Stimulated activated naive CD8-positive, alpha-beta T cell treated with anti-CD3 and anti-CD28 coated beads, Interleukin-15, Interleukin-2, amounts not matched to agents 100 U/mL and 50 U/mL, for 24 hours (primary cell): ENCODE measurements at places on chromosomes 11 and 22.
A peak's percentile ranks its signal among the peaks of the same experiment; 100 is the strongest.

GRCh38 chr11:14789879-14790484 lies 102.0 kb downstream of the CYP2R1 start:
- no peak for DNase-seq

DNA sequence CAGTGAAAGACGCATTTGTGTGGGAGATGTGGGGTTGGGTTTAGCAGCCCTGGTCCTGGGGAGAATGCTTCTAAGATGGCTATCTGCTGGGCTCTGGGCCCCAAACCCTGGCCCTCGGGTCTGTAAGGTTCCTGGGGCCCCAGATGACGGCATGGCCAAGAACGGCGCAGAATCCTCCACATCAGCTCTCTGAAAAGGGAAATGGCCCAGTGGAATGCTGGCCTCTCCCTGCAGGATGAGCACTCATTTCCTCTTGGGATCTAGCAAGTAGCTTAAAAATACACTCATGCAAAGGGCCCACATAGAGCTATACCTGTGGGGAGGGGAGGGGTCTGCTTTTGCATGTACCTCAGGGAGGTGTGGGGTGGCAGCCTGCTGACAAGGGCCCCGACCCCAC lies 37.5 kb upstream of the LINC01488 start:
- DNase-seq = no peak

GRCh38 chr11:87252869-87253268 lies 215.1 kb downstream of the TMEM135 start:
- DNase-seq = no peak

DNA sequence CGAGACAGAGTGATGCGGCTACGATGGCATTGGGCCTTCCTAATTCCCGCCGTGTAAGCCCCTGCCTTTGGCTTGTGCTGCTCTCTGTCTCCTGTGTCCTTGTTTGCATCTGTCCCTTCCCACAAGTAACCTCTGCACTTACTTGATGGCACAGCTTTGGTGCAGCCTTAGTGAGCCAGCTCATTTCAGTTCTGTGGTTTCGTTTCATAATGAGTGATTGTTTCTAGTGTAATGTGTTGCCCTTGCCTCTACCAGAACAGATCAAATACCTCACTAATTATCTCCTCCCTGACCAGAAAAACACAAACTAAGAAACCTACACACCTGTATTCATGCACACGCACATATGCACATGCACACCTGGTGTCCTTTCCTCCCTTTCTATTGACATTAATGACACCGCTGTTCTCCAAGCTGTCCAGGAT lies 58.8 kb downstream of the GRK3 start:
- DNase-seq = no peak

DNA sequence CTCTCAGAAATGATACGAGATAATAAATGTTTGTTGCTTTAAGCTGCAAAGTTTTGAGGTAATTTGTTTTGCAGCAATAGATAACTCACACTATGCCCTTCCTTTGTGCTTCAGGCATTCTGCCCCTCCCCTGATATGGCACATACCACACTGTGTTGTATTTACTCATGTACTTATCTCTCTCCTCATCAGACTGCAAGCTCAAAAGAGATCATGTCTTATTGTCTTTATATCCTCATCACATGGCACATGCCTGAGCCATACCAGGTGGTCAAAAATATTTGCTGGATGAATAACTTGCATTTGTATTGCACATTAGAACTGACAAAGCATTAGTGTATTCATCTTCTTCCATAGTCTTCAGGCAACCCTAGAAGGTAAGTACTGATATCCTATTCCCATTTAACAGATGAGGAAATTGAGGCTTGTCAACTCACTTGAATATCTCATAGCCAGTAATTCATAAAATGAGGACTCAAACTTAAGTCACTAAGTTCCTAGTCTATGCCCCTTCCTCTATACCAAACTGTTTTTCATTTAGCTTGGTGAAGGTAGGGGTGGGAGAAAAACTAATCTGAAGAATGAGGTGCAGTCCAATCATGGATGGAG lies 83.9 kb upstream of the EED start:
- no peak for DNase-seq

- no peak for DNase-seq
These were observed 65.7 kb downstream of the ENDOD1 start for GRCh38 chr11:95155385-95155784.

- DNase-seq = no peak
These were observed 20.8 kb downstream of the CRKL start for GRCh38 chr22:20937794-20938671.

DNA sequence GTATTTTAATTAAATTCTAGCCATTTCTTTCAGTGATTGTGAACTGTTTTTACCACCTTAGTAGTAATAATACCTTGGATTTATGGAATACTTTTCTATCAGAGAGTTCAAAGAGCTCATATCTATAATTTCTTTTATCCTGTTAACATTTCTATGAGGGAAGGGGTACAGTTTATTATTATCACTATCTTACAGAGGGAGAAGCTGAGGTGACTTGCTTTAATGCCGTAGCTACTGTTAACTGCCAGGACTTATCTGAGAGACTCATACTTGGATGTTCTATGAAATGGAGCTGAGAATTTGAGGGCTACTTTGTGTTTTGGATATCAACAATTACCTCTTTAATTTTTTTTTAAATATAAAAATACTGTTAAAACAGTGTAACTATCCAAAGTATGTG lies 3.3 kb downstream of the REXO2 start:
- DNase-seq = no peak

DNA sequence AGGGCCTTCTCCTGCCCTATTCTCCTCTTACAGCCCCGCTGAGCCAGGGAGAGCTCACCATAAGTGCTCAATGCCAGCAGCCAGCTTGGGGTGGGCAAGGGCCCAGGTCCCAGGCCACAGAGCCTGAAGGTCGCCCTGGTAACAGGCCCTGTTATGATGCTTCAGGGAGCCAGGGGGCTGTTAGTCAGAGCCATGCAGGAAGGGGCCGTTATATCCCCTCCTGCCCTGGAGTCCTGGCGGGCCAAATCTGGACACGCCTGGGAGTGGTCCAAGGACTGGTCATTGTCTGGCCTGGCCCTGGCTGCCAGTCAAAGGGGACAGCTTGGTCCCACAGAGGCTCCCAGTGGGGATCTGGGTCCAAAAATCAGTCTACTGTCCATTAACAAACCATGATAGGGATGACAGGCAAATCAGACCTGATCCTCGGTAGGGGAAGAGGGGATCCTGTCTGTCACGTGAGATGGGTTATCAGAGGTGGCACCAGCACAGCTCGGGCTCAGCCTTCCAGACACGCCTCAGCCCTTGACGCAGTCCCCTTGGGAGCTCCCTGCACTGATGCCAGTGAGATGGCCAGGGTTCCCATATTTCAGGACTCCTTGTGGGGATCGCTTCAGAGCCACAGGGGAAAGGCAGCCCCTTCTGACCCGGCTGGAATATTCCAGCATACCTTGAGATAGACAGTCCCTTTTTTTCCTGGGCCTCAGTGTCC lies 55.9 kb downstream of the LRRC32 start:
- no peak for DNase-seq

DNA sequence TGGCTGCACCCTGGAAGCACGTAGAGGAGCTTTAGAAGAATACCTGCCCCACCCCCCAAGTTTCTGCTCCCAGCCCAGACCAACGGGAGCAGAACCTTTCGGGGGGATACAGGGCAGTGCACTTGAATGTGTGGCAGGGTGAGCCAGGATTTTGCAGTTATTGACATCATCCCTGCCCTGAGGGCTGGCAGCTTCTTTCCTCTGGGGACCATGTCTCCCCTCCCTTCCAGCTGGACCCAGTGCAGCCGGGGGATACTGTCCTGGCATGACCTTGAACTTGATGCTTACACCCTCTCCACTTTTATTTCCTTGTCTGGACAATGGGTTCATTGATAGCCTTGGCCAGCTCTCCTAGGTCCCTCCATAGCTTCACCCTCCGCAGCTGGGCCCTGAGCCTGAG lies 4.1 kb upstream of the CABP7 start:
- DNase-seq = no peak

DNA sequence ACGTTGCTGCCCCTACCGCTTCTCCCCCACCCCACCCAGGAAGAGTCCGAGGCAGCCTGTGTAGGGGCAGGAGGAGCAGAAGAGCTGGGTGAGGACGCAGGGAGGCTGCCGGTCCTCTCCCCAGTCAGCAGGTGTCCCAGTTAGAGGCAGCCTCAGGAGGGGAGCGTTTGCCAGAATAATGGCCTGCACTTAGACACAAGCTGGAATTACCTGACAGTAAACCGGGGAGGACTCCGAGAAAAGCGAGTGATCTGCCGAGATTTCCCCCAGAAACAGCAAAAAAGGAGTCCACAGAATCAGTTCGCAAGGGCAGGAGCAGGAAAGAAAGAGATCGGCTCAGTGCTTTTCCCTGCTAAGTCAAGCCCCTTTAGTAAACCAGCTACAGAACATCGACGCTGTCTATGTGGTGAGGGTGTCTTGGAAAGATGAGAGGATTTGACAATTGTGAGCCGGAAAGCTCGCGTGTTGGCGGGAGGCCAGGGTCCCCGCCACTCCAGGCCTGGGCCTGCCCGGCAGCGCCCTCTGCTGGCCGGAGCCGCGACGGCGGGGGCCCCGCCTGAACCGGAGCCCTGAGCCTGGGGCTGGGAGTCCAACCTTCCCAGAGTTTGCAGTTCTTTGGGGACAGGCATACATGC lies 17.7 kb upstream of the THRSP start:
- DNase-seq = peak; percentile 87

DNA sequence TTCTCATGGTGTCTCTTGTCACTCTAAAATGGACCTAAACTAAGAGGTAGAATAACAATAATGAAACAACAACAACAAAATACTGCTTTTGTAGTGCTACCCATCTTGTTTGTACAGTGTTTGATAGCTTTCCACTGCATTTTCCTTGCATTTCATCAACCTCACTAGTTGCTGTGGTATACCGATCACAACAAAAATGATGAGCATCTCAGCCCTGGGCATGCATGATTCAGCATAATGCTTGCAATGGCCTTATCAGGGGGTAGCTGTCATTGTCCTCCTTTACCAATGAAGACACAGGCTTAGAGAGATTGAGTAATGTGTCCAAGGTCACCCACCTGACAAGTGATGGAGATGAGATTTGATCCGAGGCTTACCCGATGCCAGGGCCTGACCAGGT lies 682.5 kb downstream of the NTM start:
- no peak for DNase-seq

GRCh38 chr11:102647430-102647829 lies 22.3 kb upstream of the MMP20 start:
- DNase-seq = no peak

DNA sequence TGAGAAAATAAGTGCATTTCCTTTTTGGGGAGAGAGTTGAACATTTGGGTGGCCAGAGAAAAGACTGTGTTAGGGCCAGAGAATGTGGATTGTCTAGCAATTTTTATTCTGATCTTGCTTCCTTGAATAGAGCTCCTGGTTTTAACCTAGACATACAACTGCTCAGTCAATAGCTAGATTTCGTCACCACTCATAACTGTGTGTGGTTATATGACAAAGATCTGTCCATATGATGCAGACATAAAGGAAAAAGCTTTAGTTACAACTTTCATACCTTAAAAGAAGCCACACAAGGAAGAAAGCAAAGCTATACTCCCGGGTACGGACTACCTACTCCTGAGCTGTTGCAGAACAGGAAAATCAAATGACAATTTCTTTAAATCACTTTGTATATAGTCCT lies 37.2 kb downstream of the MS4A6A start:
- no peak for DNase-seq

DNA sequence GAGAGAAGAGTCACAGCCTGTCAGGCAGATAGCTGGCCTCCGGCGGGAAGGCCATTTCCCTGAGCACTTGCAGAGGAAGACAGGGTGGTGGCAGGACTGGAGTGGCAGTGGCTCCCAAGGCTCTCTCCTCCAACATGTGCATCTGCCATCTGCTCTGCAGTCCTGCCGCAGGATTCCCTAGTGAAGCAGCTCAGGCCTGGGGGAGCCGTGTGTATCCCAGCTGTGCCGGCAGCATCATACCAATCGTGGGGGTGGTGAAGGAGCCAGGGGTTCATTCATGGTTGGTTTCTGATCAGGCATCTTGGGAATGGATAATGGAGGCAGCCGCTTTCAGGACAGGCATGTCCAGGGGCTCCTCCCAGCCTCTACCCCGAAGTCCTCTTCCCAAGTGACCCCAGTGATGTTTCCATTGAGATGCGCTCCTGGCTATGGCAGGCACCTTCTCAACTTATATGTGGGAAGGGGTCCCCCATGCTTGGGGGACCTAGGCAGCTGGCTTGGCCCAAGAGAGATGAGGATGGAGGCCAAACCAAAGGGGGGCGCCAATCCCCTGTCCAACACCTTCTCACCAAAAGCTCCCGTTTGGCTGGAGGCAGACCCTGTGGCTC lies 6.1 kb downstream of the TAGLN start:
- DNase-seq = no peak

DNA sequence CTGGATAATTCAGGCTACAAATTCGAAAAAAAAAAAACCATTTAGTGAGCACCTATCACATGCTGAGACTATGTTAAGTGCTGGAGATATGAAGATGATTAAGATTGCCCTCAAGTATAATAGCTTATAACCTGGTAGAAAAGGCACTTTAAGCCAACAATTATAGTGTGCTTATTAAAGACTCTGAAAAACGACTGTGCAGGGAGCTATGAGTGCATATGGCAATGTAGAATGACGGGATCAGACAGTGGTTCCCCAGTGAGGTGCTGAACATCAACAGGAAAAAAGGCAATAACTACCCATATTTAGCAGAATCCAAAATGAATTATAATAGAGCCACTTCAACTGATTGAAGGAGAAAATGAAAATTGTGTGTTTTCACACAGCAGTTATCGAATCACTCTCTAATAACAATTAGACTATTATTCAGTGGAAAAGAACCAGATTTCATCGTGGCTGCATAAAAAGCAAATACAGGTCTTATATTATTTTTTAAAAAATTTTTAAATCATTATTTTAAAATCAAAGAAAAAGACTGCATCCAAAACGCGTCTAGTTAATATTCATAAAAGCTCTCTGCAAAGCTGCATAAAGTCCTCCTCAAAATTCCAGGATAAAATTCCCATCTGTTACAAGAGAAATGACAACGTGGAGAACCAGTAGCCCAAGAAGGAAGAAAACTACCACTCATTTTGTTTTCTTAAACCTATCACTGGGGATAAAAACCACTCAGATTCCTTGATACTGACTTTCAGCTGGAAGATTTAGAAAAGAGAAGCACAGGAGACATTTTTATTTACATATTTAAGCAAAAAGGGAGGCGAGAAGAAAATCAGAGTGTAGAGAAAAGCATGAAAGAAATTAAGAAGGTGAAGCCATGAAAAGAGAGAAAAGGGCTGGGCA lies 1.1 kb downstream of the MTMR2 start:
- DNase-seq = no peak
